Dorsolateral prefrontal cortex (tissue), 122 donors: ENCODE measurements at places on chromosomes 16 and 17.

- no peak for DNase-seq
Measured at GRCh38 chr16:62585041-62585545, 548.9 kb upstream of the CDH8 start.

DNA sequence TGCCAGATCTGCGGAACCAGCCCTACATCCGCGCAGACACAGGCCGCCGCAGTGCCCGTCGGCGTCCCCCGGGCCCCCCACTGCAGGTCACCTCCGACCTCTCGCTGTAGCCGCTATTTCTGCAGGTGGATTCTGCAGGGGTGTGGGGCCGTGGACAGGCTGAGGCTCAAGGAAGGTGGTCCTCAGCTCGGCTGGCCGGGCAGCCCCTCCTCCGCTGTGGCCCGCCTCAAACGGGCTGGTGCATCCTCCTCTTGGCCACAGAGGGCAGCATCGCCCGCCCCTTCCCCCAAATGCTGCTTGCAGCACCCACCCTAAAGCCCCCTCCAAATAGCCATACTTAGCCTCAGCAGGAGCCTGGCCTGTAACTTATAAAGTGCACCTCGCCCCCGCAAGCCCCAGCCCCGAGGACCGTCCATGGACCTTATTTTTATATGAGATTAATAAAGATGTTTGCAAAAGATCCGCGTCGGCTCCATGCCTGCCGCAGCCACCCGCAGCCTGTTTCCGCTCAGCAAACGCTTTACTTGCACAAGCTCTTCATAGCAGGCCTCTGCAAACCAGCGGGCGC lies 14.9 kb downstream of the SPATA32 start:
- no peak for DNase-seq

GRCh38 chr16:75433732-75434413 lies 570 bp upstream of the CFDP1 start:
- peak; percentile 47 for DNase-seq

DNA sequence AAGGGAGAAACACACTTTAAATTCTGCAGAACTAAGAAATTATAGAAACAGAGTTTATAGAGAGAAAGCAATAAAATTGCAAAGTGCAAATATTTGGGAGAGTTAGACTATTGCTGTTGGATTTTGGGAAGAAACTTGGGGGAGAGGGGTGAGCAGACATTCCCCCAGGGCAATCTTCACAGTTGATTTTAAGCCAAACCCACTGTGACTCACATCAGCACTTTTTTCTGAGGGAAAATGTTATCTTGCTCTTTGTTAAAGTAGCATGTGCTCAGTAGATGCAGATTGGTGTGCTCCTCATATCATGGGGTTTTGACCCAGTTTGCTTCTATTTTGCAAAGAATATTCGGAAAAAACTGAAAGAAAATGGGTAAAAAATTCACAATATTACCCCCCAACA lies 367.6 kb downstream of the CDH11 start:
- no peak for DNase-seq

DNA sequence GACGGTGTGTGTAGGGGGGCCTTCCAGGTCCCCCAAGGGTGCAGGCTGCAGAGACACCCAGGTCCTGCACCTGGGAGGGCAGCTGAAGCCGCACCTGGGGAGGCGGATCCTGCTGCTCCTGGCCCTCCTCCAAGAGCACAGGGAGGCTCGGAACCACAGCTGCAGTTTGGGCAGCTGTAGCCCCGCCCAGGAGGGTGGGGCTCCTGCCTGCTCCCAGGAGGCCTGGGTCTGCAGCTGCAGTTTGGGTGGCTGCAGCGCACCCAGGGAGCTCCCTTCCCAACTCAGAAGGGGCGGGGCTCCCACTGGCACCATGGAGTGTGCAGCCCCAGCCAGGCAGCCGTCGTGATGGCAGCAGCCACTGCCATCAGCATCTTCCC lies 69.4 kb upstream of the NKD1 start:
- DNase-seq, result no peak

GRCh38 chr16:75630052-75630451 lies 7.0 kb upstream of the ADAT1 start:
- DNase-seq, result no peak

GRCh38 chr17:60757437-60757836 lies 79.8 kb downstream of the BCAS3 start:
- no peak for DNase-seq

- DNase-seq, result peak; percentile 65
Measured at GRCh38 chr16:89924297-89924924, 1.3 kb downstream of the TUBB3 start.

GRCh38 chr17:33390479-33391176 lies 97.5 kb upstream of the ASIC2 start:
- DNase-seq, result no peak

- no peak for DNase-seq
Measured at GRCh38 chr17:63173450-63173849, 207.4 kb downstream of the TANC2 start.

- DNase-seq, result no peak
Measured at GRCh38 chr17:76627510-76627909, 16.0 kb downstream of the ST6GALNAC1 start.

GRCh38 chr17:2068519-2069051 lies 13.7 kb downstream of the HIC1 start:
- no peak for DNase-seq

DNA sequence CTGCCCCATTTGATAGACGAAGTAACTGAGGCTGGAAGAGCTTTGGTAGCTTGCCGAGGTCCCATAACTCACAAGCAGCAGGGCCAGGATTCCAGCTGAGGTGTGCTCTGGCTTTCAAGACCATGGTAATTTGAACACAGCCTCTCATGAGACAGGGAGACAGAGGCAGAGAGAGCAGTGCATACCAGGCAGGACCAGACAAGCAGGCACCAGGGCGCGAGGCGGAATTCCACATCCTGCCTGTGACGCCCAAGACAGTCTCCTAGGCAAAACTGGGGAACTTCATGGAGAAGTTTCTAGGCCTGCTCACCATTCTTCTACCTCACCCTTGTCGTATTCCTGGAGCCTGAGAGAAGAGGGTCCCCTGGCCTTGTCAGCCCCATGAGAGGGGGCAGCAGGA lies 19.2 kb downstream of the SDK2 start:
- no peak for DNase-seq

- DNase-seq, result peak; percentile 91
Measured at GRCh38 chr17:42773290-42774035, at the start of gene VPS25. Gene VPS25, plus strand, starts transcription at chr17:42773449. Its CDS starts 27 bp downstream, at chr17:42773476.

DNA sequence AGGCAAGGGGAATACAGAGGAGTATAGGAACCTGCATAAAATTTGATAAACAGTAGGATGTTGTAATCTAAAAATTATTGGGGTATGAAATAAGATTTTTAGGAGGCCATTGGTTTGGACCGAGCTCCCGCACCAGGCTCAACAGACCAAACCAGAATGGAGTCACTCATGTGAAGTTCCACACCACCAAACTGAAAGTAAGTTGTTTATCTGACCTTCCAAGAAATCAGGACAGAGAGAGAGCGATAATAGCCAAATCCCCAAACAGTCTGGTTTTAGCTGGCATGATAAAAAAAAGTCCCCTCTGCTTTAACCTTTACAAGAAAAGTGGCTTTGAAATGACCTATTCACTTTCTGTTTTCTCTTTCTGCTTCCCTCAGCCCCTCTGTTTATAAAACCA lies 45.7 kb upstream of the SIAH1 start:
- no peak for DNase-seq
